ENCODE measurements at places on chromosomes 1 and 21.

DNA sequence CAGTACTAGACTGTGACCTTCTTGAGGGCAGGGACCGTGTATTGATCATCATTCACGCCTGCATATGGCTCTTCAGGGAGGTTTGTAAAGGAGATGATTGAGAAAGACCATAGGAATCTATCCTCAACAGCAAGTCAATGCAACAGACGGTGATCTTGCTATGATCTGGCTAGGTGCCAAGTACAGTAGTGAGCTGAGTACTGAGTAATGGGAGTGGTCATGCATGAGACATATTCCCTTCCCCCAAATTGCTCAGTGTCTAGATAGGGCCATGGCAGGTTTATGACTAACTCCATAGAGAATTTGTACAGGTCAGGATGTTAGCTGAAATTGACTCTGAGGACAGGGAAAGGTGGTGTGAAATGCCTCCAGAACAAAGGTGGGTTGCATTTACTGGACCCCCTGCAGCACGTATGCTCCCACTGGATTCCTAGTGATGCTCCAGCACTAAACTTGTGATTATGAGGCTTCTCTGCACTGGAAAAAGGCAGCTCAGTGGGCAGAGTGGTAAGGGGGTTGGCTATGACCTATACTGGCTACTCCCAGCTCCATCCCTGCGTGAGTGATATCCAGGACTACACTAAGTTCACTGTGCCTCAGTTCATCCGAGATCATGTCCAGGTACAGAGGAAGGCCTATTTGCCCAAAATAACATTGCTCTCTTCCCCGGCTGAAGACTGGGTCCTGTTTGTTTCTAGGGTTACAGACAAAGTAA is 37.2 kb downstream of the KCNJ6 start:
- DNase-seq: peak; percentile 71

GRCh38 chr21:34204481-34205439 is 131.4 kb downstream of the MRPS6 start:
- no peak for DNase-seq

DNA sequence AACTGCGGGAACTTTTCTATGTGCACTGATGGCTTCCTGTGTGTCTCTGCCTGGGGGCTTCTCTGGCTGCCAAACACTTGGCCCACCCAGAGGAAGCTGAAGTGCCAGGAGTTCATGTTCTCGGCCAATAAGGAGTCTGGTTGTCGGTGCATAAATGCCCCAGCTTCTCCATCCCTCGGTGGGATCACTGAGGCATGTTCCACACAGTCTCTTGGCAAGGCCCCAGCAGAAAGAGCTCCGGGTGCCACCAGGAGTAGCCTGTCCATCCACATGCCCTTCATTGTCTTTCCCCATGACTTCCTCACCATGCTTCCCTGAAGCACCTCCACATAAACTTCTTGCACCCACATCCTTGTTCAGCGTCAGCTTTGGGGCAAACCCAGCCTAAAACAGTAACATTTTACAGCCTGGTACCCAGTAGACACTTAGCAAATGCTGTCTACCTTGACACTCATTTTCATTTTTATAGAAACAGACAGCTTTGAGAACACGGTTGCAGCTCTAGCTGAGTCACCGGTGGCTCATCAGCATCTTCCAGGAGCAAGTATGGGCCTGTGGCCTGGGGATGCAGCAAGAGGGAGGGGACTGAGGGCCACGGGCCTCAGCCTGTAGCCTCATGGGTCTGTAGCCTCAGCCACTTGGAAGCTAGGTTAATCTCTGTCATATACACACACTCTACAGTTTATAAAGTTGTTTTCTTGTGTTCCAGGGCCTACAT is 14.8 kb upstream of the CDCP2 start:
- DNase-seq: peak; percentile 78

- DNase-seq: peak; percentile 7
Measured at GRCh38 chr1:62070384-62071011, 124.2 kb upstream of the L1TD1 start.

- no peak for DNase-seq
Measured at GRCh38 chr1:111015222-111015621, 51.5 kb upstream of the LRIF1 start.

GRCh38 chr21:42476388-42477331 is 19.4 kb downstream of the RSPH1 start:
- DNase-seq: no peak

DNA sequence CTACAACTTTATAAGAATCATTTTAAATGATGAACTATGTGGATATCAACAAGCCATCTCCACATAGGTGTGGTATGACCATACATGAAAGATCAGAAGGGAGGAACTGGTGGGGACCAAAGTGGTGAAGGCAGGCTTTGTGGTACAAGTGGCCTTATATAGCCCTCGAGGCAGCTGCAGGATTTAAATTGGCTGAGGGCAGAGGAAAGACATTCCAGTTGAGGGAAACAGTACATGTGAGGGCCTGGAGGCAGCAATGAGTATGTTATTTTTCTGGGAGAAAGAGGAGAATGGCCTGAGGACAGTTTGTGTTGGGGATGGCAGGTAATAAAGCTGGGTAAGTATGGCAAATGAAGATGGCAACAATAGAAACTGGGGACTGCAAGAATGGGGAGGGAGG is 17.1 kb downstream of the OSCP1 start:
- no peak for DNase-seq

DNA sequence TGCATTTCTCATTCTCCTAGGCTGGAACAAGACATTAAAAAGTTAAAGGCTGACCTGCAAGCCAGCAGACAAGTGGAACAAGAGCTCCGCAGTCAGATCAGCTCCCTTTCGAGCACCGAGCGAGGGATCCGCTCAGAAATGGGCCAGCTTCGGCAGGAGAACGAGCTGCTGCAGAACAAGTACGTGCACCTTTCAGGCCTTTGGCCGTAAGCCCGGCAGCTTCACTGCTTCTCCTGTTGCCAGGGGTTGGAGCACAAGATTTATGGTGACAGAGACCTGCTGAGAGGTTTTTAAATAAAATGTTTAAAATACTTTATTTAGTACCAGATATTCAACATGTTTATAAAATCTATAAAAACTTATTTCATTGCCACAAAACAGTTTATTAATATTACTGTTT is 53.4 kb downstream of the MACO1 start:
- no peak for DNase-seq

GRCh38 chr1:44408212-44408582 is 3.1 kb downstream of the RNF220 start:
- no peak for DNase-seq
